RWPE2 (cell line): ENCODE measurements at places on chromosomes 11 and 22.

GRCh38 chr11:32752001-32752400, 42.5 kb downstream of the CCDC73 start:
- no peak overlapping the region for H3K4me3 ChIP-seq
- H3K4me1 ChIP-seq: no peaks in the 10 kb centered on the region
- no peaks in the 10 kb centered on the region for H3K27me3 ChIP-seq
- H3K27ac ChIP-seq: no peak overlapping the region
- no peaks in the 10 kb centered on the region for H3K36me3 ChIP-seq
- DNase-seq: no peak

DNA sequence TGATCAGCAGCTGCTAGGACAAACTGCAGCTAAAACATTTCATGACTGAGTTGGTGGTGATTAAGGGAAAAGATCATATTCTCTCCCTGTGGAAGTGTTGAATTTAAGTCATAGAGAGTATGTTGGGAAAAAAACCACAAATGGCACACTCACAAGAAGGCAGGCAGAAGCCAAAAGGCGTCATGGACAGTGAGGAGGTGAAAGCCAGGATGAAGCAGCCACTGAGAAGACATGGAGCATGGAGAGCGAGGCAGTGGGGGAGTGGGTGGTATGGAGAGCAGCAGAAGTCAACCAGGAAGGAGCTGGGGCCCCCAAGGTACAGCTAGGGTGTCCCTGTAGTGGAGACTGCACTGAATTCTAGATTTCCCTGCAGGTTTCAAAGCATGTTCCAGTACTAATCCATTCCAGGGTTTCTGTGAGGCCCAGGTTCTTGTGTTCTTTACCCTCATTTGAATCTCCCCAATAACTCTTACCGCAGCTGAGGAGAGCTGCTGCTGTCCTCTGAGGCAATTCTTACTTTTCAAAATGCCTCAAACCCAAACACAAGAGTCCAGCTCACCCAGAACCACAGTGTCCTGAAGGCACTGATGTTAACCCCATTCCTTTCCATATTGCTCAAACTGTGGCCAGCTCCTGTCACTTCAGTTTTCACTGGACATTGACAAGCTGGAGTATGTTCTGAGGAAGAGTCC, 191.8 kb upstream of the E2F8 start:
- no peak for DNase-seq
- no peaks in the 10 kb centered on the region for H3K27me3 ChIP-seq
- peaks cover 22% of the 10 kb centered on the region for H3K4me1 ChIP-seq

- H3K27me3 ChIP-seq: no peaks in the 10 kb centered on the region
- peaks cover 98% of the 10 kb centered on the region for H3K36me3 ChIP-seq
- H3K4me3 ChIP-seq: no peak overlapping the region
- no peak for DNase-seq
- peak overlapping the region; percentile 69 for H3K27ac ChIP-seq
Observed at GRCh38 chr11:12222055-12222792, 111.8 kb downstream of the MICAL2 start.

GRCh38 chr11:22190827-22191463, 1.9 kb upstream of the ANO5 start:
- H3K4me1 ChIP-seq: no peaks in the 10 kb centered on the region
- no peak overlapping the region for H3K4me3 ChIP-seq
- H3K27me3 ChIP-seq: peaks cover 35% of the 10 kb centered on the region
- DNase-seq: no peak
- no peak overlapping the region for H3K27ac ChIP-seq
- H3K36me3 ChIP-seq: no peaks in the 10 kb centered on the region

GRCh38 chr11:35891096-35891495, 52.8 kb upstream of the LDLRAD3 start:
- H3K4me1 ChIP-seq: peaks cover 12% of the 10 kb centered on the region
- DNase-seq: no peak
- H3K27me3 ChIP-seq: no peaks in the 10 kb centered on the region
- H3K36me3 ChIP-seq: no peaks in the 10 kb centered on the region
- no peak overlapping the region for H3K27ac ChIP-seq
- no peak overlapping the region for H3K4me3 ChIP-seq

DNA sequence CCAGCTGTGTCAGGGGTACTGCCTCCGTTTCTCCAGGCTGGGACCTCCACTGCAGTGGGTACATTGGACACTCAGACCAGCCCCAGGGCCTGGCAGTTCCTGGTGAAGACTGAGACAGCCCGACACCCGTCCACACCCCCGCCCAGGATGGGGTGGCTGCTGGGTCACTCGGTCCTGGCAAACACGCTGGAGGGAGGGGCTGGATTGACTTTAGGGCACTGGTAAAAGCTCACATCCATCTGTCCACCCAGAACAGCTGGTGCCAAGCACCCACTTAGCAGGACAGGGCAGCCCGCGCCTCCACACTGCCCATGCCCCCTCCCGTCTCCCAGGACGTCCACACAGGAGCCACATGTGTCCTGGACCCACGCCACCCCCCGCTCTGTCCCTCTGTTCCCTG, 10.7 kb upstream of the TBX1 start:
- peaks cover 4% of the 10 kb centered on the region for H3K27me3 ChIP-seq
- no peak overlapping the region for H3K4me3 ChIP-seq
- H3K4me1 ChIP-seq: peaks cover 7% of the 10 kb centered on the region
- H3K36me3 ChIP-seq: no peaks in the 10 kb centered on the region
- no peak overlapping the region for H3K27ac ChIP-seq

- H3K27ac ChIP-seq: no peak overlapping the region
- H3K4me1 ChIP-seq: no peaks in the 10 kb centered on the region
- no peak overlapping the region for H3K4me3 ChIP-seq
- no peak for DNase-seq
- no peaks in the 10 kb centered on the region for H3K27me3 ChIP-seq
Observed at GRCh38 chr11:266676-267439, 11.3 kb upstream of the NLRP6 start.

GRCh38 chr22:20084547-20085413, 4.7 kb downstream of the DGCR8 start:
- no peak overlapping the region for H3K4me3 ChIP-seq
- H3K36me3 ChIP-seq: peaks cover 83% of the 10 kb centered on the region
- no peak overlapping the region for H3K27ac ChIP-seq
- H3K4me1 ChIP-seq: peaks cover 3% of the 10 kb centered on the region
- H3K27me3 ChIP-seq: no peaks in the 10 kb centered on the region
- no peak for DNase-seq

- no peak overlapping the region for H3K4me3 ChIP-seq
- peaks cover 4% of the 10 kb centered on the region for H3K4me1 ChIP-seq
- H3K27me3 ChIP-seq: no peaks in the 10 kb centered on the region
- H3K27ac ChIP-seq: no peak overlapping the region
Observed at GRCh38 chr11:2798951-2799761, 86.4 kb downstream of the CDKN1C start.

GRCh38 chr22:32518381-32518780, 43.8 kb downstream of the FBXO7 start:
- no peak overlapping the region for H3K4me3 ChIP-seq
- no peak for DNase-seq
- no peaks in the 10 kb centered on the region for H3K4me1 ChIP-seq
- no peaks in the 10 kb centered on the region for H3K27me3 ChIP-seq
- H3K27ac ChIP-seq: no peak overlapping the region
- H3K36me3 ChIP-seq: no peaks in the 10 kb centered on the region

DNA sequence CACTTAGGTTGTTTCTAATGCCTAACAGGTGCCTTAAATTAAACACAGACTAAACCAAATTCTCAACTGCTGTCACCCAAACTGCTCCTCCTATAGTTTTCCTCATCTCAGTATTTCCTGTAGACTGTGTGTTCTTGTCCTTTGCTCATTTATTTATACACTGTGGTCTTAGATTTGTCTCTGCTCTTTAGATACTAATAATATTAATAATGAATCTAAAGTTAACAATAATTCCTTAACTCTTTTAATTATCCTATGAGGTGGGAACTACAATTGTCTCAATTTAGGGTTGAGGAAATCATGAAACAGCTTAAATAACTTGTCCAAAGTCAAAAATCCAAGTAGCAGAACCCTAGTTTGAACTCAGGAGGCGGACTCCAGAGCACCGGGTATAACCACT, 43.9 kb upstream of the YPEL1 start:
- H3K27me3 ChIP-seq: no peaks in the 10 kb centered on the region
- no peak overlapping the region for H3K27ac ChIP-seq
- DNase-seq: no peak
- H3K4me1 ChIP-seq: no peaks in the 10 kb centered on the region
- peaks cover 18% of the 10 kb centered on the region for H3K36me3 ChIP-seq

DNA sequence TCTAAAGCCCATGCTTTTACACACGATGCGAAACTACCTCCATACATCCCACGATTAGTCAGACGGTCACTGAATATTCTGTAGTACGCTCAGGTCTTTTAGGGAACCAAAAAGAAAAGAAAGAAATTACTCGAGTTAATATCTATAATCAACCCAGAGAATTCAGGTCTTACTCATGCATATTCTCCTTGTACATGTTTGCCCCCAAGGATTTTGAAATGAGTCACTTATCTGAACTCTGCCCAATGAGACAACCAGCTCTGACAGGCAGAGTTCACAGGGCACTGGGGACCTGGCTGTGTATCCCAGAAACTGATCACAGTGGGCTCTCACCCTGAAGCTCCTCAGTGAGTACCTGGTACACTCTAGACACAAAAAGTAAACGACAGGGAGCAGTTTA, 29.2 kb downstream of the RASSF10 start:
- peaks cover 7% of the 10 kb centered on the region for H3K4me1 ChIP-seq
- DNase-seq: no peak
- H3K27ac ChIP-seq: no peak overlapping the region
- no peak overlapping the region for H3K4me3 ChIP-seq
- no peaks in the 10 kb centered on the region for H3K27me3 ChIP-seq

- no peaks in the 10 kb centered on the region for H3K4me1 ChIP-seq
- H3K4me3 ChIP-seq: no peak overlapping the region
- no peak for DNase-seq
- H3K27me3 ChIP-seq: no peaks in the 10 kb centered on the region
Observed at GRCh38 chr11:74905326-74905725, 43.6 kb downstream of the XRRA1 start.

GRCh38 chr22:29313126-29313575, 2.3 kb downstream of the RASL10A start:
- H3K4me3 ChIP-seq: no peak overlapping the region
- peak; percentile 58 for DNase-seq
- no peaks in the 10 kb centered on the region for H3K36me3 ChIP-seq

GRCh38 chr22:35482974-35483373, 57.7 kb upstream of the RASD2 start:
- no peak overlapping the region for H3K4me3 ChIP-seq
- H3K27me3 ChIP-seq: no peaks in the 10 kb centered on the region
- peaks cover 3% of the 10 kb centered on the region for H3K4me1 ChIP-seq
- no peak overlapping the region for H3K27ac ChIP-seq
- no peaks in the 10 kb centered on the region for H3K36me3 ChIP-seq

GRCh38 chr22:23556026-23556620, 24.0 kb downstream of the IGLL1 start:
- no peaks in the 10 kb centered on the region for H3K4me1 ChIP-seq
- no peak overlapping the region for H3K4me3 ChIP-seq
- no peak for DNase-seq
- H3K27me3 ChIP-seq: no peaks in the 10 kb centered on the region

- no peaks in the 10 kb centered on the region for H3K36me3 ChIP-seq
- H3K27me3 ChIP-seq: no peaks in the 10 kb centered on the region
- H3K4me3 ChIP-seq: no peak overlapping the region
- DNase-seq: no peak
Observed at GRCh38 chr22:46661221-46661851, 41.1 kb downstream of the GRAMD4 start.

DNA sequence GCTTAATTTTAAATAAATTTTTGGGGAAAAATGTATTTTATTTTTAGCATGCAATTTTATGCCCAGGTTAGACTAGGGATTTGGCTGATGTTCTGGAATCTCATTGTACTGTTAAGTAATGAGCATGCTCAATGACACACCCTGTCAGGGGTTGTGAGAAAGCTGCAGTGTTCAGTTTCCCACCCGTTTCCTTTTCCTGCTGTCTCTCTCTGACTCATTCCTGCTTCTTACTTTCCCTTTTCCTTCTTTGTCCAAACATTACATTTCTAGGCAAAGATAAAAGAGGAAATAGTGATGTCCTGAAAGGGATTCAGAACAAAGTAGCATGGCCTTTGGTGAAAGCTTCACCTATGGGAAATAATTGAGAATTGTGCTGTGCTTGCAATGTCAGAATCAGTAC, 22.7 kb downstream of the OOSP3 start:
- H3K4me1 ChIP-seq: peaks cover 9% of the 10 kb centered on the region
- DNase-seq: no peak
- no peaks in the 10 kb centered on the region for H3K27me3 ChIP-seq
- H3K27ac ChIP-seq: no peak overlapping the region

DNA sequence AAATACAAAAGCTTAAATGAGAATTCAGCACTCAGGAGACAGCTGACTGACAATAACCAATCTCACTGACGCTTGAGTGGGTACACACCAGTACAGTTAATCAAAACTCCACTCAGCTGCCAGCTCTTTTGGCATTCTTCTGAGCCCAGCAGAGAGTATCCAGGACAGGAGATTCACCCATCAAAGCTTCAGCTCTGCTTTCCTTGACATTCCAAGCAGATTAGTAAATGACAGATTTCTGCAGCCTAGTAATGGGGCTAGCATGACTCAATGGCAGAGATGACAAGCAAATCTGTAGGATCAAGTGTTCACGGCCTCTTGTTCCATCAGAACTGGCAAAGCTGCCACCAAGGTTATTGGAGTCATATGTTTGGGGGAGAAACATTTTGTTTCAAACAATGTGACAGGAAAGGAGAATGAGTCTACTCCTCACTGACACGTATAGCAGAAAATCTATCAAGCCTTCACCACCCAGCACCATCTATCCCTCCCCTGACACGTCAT, 420.0 kb downstream of the DYNC2H1 start:
- peaks cover 65% of the 10 kb centered on the region for H3K4me1 ChIP-seq
- no peaks in the 10 kb centered on the region for H3K36me3 ChIP-seq
- no peak for DNase-seq

DNA sequence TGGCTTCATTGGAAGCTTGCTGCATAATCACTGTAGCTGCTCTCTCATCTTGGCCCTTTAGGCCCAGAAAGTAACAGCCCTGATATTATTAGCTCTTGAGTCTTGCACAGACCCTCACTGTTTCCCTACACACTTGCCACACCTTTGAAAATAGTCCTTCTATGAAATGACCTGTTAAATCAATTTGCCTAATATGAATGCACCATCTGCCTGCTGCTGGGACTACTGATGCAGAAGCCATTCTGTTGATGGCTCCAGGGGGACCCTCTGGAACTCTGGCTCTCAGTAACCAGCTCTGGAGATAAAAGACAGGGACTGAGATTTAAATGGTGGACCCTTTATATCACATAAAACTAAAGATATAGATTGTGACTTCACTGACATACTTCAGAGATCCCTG, 14.7 kb upstream of the AMPD3 start:
- no peak overlapping the region for H3K27ac ChIP-seq
- no peak for DNase-seq
- no peaks in the 10 kb centered on the region for H3K4me1 ChIP-seq
- no peaks in the 10 kb centered on the region for H3K36me3 ChIP-seq
- no peaks in the 10 kb centered on the region for H3K27me3 ChIP-seq
